H9 (cell line): ENCODE measurements at places on chromosomes 1 and 21. TPM values are rescaled to one million over a fixed set of nuclear protein-coding genes. Genes with fewer than 3 reads are reported as not detected.
A peak's percentile ranks its signal among the peaks of the same experiment; 100 is the strongest.

GRCh38 chr21:38048167-38048566, 131.9 kb upstream of the KCNJ6 start:
- H3K27me3 ChIP-seq = no peaks in the 10 kb centered on the region; the same call in 1 of the 2 replicates
- no peak overlapping the region for H3K4me3 ChIP-seq

Gene GUCA2A
- not detected in 2 replicates for total RNA-seq

Gene TMCO4
- 2.7 and 4.0 TPM in 2 replicates for total RNA-seq

Gene MROH7
- total RNA-seq = 0.09 TPM in 1 of 2 replicates, not detected in the other

Gene LRRC3
- total RNA-seq = 2.6 and 3.1 TPM in 2 replicates

DNA sequence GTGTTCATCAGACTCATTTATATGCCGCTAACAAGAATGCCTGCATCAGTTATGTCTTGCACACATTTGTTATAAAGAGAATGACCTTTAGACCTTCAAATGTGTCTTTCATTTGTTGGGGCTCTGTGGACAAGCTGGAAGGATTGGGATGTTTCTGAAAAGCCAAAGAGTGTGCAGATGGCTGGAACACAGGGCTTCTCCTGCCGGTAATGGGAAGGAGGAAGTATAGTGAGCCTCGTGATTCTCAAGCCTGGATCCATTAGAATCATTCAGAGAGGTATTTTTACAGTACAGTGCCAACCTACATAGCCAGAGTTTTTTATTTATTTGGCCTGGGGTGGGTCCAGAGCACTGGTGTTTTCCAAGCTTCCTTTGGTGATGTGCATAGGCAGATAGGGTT, 40.6 kb upstream of the ATP1A1 start:
- no peak overlapping the region for H3K4me3 ChIP-seq
- no peaks in the 10 kb centered on the region for H3K27me3 ChIP-seq
- peaks cover 3% of the 10 kb centered on the region; the same call in 1 of the 2 replicates for H3K4me1 ChIP-seq

DNA sequence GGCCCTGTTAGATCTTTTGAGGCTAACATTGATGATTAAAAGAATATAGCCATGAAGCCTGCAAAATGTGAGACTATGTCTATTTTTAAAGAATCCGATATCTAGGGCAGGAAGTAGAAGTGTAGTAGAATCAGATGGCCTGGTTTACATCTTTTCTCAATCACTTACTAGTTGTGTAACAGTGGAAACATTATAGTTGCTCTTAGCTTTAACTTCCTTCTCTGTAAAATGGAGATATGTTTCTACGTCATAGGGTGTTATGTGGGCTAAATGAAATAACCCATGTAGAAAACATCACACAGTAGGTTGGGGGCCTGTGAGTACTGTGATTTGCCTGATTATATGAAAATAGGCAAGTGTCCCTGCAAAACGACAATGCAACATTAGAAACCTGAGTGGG, 4.4 kb upstream of the IGFN1 start:
- no peak overlapping the region for H3K27ac ChIP-seq
- no peaks in the 10 kb centered on the region for H3K36me3 ChIP-seq
- H3K4me3 ChIP-seq = no peak overlapping the region
- no peak for DNase-seq
- no peaks in the 10 kb centered on the region for H3K27me3 ChIP-seq
- no peaks in the 10 kb centered on the region for H3K4me1 ChIP-seq

DNA sequence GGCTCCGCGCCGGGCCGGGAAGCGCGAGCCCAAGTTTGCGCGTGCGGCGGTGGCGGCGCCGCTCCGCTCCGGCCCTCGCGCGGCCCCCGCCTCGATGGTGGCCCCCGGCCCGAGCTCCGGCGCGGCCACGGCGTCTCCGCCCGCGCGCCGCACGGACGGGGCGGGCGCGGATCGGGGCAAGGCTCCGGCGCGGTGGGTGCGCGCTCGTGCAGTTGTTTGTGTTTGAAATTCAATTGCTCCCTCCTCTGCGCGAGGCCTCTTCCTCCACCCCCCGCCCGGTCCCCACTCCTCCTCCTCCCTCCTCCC, at the start of gene HDGF:
TSS of gene HDGF (minus strand) at position 225 of the 306 bp plus-strand sequence. CDS start 246 bp downstream, outside the sequence.
- no peak for DNase-seq
- H3K4me3 ChIP-seq = peak within 1 kb of the TSS; percentile 91
- peaks cover 10% of the 10 kb centered on the region; the same call in 2 of the 3 replicates for H3K36me3 ChIP-seq
- peak within 1 kb of the TSS; percentile 50 for H3K27ac ChIP-seq
- no peaks in the 10 kb centered on the region for H3K27me3 ChIP-seq

DNA sequence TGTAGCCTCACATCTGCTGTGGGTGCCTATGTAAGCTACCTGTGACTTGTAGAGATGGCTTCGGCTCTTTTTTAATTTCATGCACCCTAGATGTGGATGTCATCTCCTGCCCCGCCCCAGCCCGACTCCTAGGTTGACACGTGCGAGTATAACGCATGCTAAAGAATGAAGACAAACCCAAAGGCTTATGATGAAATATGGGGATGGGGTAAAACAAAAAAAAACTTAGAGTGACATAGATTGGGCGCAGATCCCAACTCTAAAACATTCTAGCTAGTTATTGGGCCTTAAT, 613 bp upstream of the ERO1B start:
- H3K4me1 ChIP-seq = no peaks in the 10 kb centered on the region
- H3K4me3 ChIP-seq = peak overlapping the region; percentile 80
- no peaks in the 10 kb centered on the region for H3K36me3 ChIP-seq

GRCh38 chr1:159140474-159140873, 30.9 kb upstream of the CADM3 start:
- H3K36me3 ChIP-seq = no peaks in the 10 kb centered on the region
- no peaks in the 10 kb centered on the region; the same call in 1 of the 2 replicates for H3K4me1 ChIP-seq
- no peak for DNase-seq
- no peak overlapping the region; the same call in 2 of the 3 replicates for H3K4me3 ChIP-seq

DNA sequence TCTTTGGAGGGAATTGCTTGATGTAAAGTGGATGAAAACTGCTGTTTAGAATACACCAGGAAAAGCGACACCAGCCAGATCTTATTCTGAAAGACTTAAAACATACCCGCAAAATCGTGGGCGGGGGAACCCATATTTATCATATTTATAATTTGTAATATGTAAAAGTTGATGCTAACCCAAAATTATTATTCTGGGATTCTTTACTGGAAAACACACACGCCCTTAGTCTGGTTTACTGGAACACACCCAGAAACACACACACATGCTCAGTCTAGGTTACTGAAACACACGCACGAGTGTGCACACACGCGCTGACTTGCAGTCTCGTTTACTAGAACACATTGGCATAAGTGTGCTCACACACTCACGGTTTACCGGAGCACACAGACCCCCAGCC, 32.5 kb downstream of the ATP5PO start:
- H3K4me3 ChIP-seq = no peak overlapping the region
- no peaks in the 10 kb centered on the region for H3K36me3 ChIP-seq
- no peaks in the 10 kb centered on the region; the same call in 1 of the 2 replicates for H3K4me1 ChIP-seq
- DNase-seq = no peak

- no peaks in the 10 kb centered on the region for H3K27me3 ChIP-seq
- no peaks in the 10 kb centered on the region for H3K36me3 ChIP-seq
- DNase-seq = peak; percentile 59
- H3K4me1 ChIP-seq = no peaks in the 10 kb centered on the region
- no peak overlapping the region for H3K4me3 ChIP-seq
Observed at GRCh38 chr1:220983877-220984635, 104.8 kb downstream of the HLX start.

Gene TNNI3K
- total RNA-seq = not detected in 2 replicates

DNA sequence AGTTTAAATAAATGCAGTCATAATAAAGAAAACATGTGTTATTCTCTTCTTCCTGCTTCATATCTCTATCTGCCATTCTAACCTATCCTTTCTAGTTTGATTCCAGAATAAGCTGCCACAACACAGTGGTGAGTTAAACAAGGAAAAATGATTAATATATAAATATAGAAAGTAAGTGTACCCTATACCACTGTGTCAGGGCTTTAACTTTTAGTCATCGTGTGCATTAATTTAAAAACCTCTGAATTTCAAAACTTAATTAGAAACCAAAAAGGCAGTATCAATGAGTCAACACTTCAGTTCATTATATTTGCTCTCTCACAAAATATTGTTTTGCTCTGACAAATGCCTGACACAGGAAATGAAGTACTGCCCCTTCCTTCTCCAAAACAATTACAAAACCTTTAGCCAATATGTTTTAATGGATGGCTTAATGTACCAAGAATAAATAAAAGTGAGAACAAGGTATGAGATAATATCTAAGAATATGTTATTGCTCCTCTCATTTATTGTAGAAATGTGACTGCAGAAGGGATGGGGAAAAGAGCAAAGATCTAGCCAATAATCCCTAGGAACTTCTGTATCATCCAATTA, 634.8 kb downstream of the KCNT2 start:
- no peak overlapping the region for H3K4me3 ChIP-seq
- no peaks in the 10 kb centered on the region for H3K4me1 ChIP-seq
- no peaks in the 10 kb centered on the region for H3K27me3 ChIP-seq
- DNase-seq = no peak

GRCh38 chr1:115112496-115113375, 23.4 kb upstream of the TSPAN2 start:
- peak; percentile 73 for DNase-seq
- no peaks in the 10 kb centered on the region for H3K4me1 ChIP-seq
- H3K27ac ChIP-seq = no peak overlapping the region

- H3K27ac ChIP-seq = no peak overlapping the region
- H3K27me3 ChIP-seq = no peaks in the 10 kb centered on the region
- DNase-seq = no peak
- H3K4me3 ChIP-seq = no peak overlapping the region
- H3K36me3 ChIP-seq = no peaks in the 10 kb centered on the region
- no peaks in the 10 kb centered on the region for H3K4me1 ChIP-seq
Observed at GRCh38 chr1:97038410-97038809, 316.8 kb downstream of the PTBP2 start.

DNA sequence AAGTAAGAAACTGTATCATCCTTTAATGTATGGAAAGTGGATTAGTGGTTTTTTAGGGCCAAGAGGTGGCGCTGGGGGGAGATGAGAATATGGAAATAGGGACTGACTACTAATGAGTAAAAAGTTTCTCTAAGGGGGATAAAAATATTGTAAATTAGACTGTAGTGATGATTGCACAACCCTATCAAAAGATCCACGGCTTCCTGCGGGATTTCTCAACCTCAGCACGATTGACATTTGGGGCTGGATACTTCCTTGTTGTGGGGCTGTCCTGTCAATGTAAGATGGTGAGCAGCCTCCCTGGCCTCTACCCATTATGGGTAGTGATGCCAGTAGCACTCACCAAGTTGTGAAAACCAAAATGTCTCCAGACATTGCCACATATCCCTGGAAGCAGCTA, 36.0 kb upstream of the PRDM2 start:
- DNase-seq = no peak
- no peaks in the 10 kb centered on the region for H3K4me1 ChIP-seq
- no peak overlapping the region for H3K27ac ChIP-seq
- no peaks in the 10 kb centered on the region for H3K27me3 ChIP-seq
- peaks cover 5% of the 10 kb centered on the region for H3K36me3 ChIP-seq

- no peaks in the 10 kb centered on the region for H3K36me3 ChIP-seq
- peaks cover 12% of the 10 kb centered on the region; the same call in 1 of the 2 replicates for H3K4me1 ChIP-seq
- no peaks in the 10 kb centered on the region for H3K27me3 ChIP-seq
- H3K27ac ChIP-seq = no peak overlapping the region
- no peak overlapping the region for H3K4me3 ChIP-seq
Observed at GRCh38 chr1:66339944-66340343, 194.0 kb upstream of the SGIP1 start.

Gene STYXL2
- 0.09 and 0.13 TPM in 2 replicates for total RNA-seq

GRCh38 chr1:84861988-84862644, 30.9 kb downstream of the LPAR3 start:
- no peaks in the 10 kb centered on the region for H3K27me3 ChIP-seq
- no peak overlapping the region for H3K27ac ChIP-seq
- no peak for DNase-seq
- no peaks in the 10 kb centered on the region for H3K4me1 ChIP-seq

Gene SMG5
- total RNA-seq = 100 and 103 TPM in 2 replicates

Gene SPATA17
- total RNA-seq = 0.37 and 0.44 TPM in 2 replicates

DNA sequence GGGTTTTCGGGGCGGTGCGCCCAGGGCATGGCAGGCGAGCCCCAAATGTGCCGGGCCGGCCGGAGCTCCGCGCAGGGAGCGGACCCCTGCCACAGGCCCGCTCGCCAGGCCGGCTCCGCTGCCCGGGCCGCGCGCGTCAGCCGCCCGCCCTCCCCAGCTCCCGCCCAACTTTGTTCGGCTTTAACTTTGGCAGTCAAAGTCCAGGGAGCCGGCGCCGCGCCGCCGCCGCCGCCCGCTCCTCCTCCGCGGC, 488 bp downstream of the SLC35D1 start:
- no peaks in the 10 kb centered on the region for H3K27me3 ChIP-seq
- DNase-seq = no peak
- H3K27ac ChIP-seq = no peak overlapping the region
- peak overlapping the region; percentile 81 for H3K4me3 ChIP-seq
- peaks cover 2% of the 10 kb centered on the region; the same call in 1 of the 2 replicates for H3K36me3 ChIP-seq

Gene TAF5L
- 30.3 and 33.6 TPM in 2 replicates for total RNA-seq

Gene OR2L13
- total RNA-seq = not detected in 2 replicates

DNA sequence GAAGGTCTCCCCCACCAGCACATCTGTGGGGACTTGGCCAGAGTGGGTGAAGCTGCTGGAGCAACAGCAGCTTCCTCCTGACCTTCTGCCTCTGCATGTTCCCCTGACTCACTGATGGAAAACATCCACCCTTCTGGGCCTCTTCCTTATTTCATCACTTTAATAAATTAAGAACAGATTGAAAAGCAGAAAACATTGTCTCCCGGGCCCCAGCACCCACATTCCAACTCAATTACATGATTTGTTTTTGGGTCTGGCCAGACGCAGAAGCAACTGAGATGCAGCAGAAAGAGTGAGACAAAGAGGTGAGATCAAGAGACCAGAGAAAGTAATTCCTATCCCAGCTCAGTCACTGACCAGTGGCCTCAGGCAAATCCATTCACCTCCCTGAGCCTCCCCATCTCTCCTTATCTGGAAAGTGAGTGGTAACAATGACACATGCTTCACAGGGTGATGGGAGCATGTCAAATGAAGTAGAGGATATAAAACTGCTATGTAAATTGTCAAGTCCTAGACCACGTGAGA, 157.1 kb downstream of the ELAVL4 start:
- no peaks in the 10 kb centered on the region for H3K36me3 ChIP-seq
- no peak overlapping the region for H3K27ac ChIP-seq
- H3K27me3 ChIP-seq = no peaks in the 10 kb centered on the region; the same call in 1 of the 2 replicates
- H3K4me3 ChIP-seq = no peak overlapping the region
- DNase-seq = no peak

DNA sequence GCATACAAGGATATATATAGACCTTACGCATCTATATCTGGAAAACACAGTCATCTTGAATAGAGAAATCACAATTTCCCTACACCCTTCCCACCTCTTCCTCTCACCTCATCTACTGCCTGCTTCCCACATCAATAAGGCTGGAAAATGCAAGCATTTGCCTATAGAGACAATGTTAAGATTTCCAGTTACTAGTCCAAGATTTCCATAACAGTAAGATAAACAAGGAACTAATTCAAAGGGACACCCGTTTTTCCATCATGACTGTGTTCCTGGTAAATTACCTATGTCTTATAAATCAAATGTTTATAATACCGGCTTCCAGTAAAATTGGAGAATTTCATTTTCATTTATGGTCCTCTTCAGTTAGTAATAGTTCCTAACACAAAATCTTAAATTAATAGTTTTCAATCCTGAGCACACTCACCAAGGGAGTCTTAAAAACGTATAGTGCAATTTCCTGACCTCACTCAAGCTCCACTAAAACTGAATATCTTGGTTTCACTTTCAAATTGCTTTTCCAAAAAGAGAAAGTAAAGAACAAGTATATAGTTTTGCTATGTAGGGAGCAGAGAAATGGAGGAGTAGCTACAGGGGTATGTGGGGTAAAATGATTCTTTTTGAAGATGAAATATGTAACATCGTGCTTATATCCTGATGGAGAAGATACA, 398.7 kb downstream of the PLPP3 start:
- no peak overlapping the region for H3K27ac ChIP-seq
- peaks cover 4% of the 10 kb centered on the region; the same call in 1 of the 2 replicates for H3K4me1 ChIP-seq
- no peaks in the 10 kb centered on the region for H3K27me3 ChIP-seq
- no peaks in the 10 kb centered on the region for H3K36me3 ChIP-seq
- H3K4me3 ChIP-seq = no peak overlapping the region
- no peak for DNase-seq
